NCI-H2029 treated with DMSO at 0.1 percent for 48 hours (cell line): ENCODE measurements at places on chromosomes 2 and 18.

DNA sequence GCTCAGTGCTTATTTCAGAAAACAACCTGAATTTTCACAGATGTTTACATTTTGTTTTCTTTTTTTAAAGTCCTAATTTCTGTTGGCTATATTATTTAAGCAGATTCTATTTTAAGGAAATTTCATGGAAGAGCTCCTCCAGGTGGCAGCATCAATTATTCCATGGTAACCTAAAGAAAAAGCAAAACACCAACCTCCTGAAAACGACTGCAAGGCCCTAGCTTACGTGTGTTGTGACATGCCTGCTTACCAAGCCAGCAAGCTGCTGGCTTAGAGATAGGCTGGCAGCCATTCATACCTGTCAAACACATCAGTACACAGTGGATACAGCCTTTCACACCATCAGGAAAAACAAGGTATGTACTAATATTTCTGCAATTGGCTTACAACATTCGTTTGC, 64.9 kb downstream of the LPIN2 start:
- no peak for DNase-seq

DNA sequence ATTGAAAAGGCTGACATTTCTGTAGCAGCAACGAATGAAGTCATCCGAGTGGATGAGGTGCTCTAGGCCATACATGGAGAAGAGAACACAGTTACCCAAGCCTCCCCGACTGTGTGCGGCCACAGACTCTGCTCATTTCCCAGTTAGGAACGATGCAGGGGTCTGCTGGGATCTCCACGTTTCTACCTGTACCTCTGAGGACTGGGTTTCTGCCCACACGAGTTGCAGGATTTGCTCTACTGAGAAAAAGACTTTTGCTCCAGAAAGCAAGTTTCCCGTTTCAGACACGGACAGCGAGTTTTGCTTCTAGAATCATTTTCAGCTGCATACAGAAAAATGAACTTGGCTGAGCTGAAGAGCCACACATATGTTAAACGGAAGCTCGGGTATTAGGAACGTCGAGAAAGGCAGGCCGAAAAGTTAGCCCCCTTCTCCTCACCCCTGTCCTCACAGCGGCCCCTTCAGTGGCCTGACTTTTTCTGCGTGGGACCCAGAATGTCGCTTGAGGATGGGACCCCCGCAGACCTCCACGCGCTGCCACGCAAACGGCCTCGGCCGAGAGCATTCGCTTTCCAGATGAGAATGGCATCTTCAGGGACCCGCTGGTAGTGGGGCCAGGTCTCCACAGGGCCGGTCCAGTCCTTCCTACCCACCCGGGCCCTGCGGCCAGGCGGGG, 582 bp upstream of the RAB31 start:
- DNase-seq, result no peak

DNA sequence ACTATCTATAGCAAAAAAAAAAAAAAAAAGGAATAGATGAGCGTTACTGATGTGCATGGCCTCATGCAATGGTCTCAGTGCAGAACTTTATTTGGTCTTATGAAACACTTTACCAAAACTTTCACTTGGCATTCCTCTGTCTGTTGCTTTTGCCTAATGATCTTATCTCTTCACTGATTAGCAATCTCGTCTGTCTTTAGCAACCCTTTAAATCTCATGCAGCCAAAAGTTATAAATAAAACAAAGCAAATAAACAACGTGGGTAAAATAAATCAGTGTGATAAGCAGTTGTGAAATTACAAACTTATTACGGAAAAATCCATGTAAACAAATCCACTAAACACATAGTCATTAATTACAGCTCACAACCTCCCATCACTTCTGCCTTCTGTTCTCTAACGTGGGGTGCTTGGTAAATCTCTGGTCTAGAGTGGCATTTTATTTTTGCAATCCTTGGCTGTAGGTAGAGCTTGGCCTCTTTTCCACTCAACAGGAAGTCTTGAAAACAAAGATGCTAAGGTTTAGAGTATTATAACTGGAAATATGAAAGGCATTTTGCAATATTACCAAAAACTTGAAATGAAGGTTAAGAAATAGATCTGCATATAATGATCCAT, 288.0 kb downstream of the AFF3 start:
- no peak for DNase-seq

DNA sequence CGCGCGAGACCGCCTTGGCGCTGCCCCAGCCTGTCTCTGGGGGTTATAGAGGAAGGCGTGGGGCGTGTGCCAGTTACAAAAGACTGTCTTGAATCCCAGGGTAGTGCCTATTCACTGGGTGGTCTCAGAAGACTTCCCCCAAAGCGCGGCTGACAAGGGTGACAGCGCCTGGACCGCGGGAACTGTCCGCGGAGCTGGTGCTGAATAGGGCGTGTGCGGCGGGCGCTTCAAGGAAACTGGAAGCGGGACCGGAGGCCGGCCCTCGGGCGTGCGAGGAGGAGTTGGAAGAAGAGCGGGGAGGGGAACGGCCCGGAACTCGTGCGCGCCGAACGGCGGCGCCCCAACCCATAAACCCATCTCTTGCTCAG, 2.3 kb downstream of the EGR4 start:
- DNase-seq, result no peak

- DNase-seq, result peak; percentile 52
Measured at GRCh38 chr18:28176948-28177827, at the start of gene CDH2. Gene CDH2 (minus strand): TSS chr18:28177130. CDS start chr18:28177022, 108 bp downstream.

GRCh38 chr2:174977364-174977763, 27.8 kb downstream of the CHN1 start:
- DNase-seq, result no peak

GRCh38 chr2:180319586-180320405, 312.7 kb upstream of the CWC22 start:
- DNase-seq, result no peak

- DNase-seq, result no peak
Measured at GRCh38 chr2:19356545-19357401, 1.6 kb downstream of the OSR1 start.

GRCh38 chr18:21196426-21196825, 45.6 kb upstream of the GREB1L start:
- no peak for DNase-seq

DNA sequence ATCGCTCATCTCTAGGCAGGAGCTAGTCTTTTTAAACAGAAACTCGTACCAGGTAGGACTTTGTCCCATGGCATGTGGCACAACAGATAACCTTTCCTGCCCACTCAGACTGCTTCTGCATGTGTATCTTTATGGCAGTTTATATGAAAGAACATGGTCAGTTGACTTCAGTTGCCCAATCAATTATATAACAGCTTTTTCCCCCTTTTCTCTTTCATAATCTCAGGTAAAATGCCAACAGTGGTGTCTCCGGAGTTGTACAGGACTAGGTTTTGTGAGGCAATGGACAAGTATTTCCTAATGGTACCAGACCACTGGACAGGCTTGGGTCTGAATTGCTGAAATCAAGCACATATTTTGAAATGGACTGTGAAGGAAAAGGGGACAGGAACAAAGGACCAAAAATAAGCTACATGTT, 51.6 kb upstream of the PTH2R start:
- no peak for DNase-seq

- no peak for DNase-seq
Measured at GRCh38 chr18:68991286-68991685, 193.4 kb downstream of the CCDC102B start.

- DNase-seq, result no peak
Measured at GRCh38 chr2:84474176-84474575, 15.1 kb upstream of the SUCLG1 start.

GRCh38 chr18:37499044-37499443, 66.6 kb downstream of the CELF4 start:
- DNase-seq, result no peak
